ENCODE measurements at places on chromosomes 13 and 19.

- DNase-seq, result peak; percentile 9
Observed at GRCh38 chr13:109096101-109096500, 466.7 kb downstream of the MYO16 start.

DNA sequence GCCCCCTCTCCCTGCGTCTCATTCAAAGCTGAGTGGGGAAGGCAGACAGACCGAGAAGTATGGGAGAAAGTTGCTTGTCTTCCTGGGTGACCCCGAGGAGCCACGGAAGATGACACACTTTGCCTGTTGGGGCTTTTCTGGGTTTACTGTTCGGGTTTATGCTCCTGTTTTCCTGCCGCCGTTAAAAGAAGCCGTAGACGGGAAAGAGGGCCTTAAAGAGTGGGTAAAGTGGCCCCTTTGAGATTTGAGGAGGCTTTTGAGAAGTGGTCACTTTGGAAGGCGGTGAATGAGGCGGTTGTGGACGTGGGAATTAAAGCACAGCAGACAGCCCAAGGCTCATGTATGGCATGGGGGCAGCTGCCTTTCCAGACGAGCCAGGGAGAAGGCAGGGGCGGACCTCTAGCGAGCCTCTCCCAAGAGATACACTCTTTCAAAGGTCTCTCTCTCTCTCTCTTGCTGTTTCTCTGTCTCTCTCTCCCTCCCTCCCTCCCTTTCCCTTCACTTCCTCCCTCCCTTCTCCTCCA is 493 bp upstream of the LHFPL6 start:
- DNase-seq, result peak; percentile 34

DNA sequence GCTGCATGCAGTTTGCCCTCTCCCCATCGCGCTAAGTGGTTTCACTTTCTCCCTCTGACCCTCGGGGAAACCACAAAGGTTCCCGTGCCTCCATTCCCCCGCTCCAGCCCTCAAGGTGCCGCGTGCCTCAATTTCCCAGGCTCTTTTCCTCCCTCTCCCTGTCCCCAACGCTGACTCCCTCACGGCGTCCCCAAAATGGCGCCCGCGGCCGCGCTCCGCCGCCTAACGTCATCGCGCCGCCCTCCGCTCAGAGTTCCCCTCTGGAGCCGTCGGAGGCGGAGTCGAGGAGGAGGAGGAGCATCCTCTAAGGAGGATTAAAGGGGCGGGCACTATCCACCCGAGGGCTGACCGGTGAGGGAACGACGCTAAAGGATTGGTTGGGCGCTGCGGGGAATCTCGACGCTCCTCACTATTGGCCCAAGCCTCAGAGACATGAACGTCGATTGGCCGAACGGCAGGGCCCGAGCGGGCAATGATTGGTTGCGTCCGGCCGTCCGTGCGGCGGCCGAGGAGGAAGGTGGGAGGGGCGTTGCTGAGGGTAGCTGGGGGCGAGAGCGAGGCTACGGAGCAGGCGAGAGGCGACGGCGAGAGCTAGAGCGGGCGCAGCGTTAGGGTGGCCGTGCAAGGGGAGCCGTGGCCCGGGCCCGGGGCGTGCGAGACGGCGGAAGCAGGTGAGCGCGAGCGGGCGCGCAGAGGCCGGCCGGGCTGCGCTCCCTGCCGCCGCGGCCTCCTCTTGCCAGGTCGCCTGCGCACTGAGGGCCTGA is at the start of gene ZNF574:
TSS of gene ZNF574 (plus strand) at position 551 of the 764 bp plus-strand sequence. CDS start 2,441 bp downstream, outside the sequence.
- DNase-seq, result peak; percentile 100

GRCh38 chr13:107803822-107804495 is 411.4 kb downstream of the LIG4 start:
- no peak for DNase-seq

- no peak for DNase-seq
Observed at GRCh38 chr13:113528813-113529180, 38.3 kb upstream of the DCUN1D2 start.

DNA sequence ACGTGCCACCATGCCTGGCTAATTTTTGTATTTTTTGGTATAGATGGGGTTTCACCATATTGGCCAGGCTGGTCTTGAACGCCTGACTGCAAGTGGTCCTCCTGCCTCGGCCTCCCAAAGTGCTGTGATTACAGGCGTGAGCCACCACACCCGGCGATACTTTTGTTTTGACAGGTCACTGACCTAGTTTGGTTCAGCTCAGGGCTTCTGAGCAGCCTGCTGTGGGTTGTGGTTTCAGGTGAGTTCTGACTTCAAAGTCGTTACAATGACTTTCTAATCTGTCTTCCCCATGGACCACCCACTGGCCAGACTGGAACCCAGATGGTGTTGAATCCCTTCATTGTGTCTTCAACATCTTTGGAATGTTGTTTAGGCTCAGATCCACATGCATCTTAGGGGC is 73.8 kb downstream of the TRPM4 start:
- DNase-seq, result no peak

GRCh38 chr13:48727241-48728011 is 73.7 kb downstream of the CYSLTR2 start:
- DNase-seq, result peak; percentile 12

- DNase-seq, result peak; percentile 71
Observed at GRCh38 chr13:73754727-73755292, 379.4 kb downstream of the KLF12 start.

DNA sequence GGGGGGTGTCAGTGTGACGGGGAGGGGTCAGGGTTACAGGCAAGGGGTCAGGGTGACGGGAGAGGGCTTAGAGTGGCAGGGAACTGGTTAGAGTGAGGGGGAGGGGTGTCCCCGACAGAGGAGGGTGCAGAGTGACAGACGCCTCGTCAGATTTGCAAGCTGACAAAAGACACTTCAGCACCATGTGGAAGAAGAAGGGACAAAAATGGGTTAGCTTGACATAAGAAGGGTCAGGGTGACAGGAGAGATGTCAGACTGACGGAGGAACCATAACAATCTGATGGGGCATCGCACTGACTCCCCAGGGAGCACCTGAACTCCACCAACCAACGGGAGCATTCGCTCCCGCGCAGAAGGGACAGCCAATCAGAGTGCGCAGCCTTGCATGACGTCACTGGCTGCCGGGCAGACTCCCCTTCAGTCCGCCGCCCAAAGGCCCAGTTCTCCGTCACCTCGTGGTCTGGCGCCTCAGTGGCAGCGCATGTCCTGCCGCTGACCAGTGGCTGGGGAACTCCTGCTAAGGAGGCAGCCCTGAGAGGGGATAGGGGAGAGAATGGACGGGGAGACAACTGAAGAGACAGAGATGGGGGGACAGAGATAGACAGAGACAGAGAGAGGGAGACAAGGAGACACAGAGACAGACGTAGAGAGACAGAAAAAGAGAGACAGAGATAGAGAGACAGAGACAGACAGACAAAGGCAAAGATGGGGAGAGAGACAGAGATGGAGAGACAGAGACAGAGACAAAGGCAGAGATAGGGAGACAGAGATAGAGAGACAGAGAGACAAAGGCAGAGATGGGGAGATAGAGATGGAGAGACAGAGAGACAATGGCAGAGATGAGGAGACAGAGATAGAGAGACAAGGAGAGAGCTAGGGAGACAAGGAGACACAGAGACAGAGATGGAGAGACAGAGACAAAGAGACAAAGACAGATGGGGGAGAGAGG is 30.2 kb downstream of the C19orf81 start:
- peak; percentile 62 for DNase-seq

- DNase-seq, result peak; percentile 23
Observed at GRCh38 chr13:76764429-76764828, 121.8 kb downstream of the KCTD12 start.

GRCh38 chr19:18388100-18388959 is 2.4 kb downstream of the GDF15 start:
- peak; percentile 66 for DNase-seq

DNA sequence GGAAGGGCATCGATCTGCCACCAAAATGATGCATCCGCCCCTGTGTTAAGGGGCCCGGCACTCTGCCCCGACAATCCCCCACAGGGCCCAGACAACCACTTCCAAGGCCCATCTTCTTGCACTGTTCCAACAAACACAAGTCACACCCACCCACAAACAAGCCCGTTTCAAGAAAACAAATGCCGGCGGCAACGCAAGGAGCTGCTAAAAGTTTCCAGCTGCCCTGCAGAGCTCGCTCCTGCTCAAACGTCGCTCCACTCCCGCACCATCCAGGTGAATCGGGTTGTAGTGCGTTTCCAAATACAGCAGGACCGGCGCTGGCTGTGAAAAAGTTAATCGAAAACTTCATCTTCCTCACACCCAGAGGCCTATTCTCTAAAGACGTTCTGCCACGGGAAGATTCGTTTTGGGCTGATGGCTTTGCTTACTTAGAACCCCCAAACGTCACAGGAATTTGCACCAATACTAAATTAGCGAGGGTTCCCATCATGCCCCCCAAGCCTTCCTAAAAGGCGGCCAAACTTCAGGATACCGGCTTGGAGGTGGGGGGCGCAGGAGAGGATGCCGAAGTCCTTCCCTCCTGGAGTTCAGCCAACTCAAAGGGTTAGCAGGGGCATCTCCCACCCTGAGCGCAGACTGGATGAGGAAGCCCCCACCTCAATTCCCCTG is 107.4 kb upstream of the DOCK9 start:
- no peak for DNase-seq

- DNase-seq, result no peak
Observed at GRCh38 chr13:26483546-26483945, 73.9 kb upstream of the WASF3 start.

GRCh38 chr13:91292630-91293221 is 54.8 kb upstream of the MIR17HG start:
- DNase-seq, result no peak

DNA sequence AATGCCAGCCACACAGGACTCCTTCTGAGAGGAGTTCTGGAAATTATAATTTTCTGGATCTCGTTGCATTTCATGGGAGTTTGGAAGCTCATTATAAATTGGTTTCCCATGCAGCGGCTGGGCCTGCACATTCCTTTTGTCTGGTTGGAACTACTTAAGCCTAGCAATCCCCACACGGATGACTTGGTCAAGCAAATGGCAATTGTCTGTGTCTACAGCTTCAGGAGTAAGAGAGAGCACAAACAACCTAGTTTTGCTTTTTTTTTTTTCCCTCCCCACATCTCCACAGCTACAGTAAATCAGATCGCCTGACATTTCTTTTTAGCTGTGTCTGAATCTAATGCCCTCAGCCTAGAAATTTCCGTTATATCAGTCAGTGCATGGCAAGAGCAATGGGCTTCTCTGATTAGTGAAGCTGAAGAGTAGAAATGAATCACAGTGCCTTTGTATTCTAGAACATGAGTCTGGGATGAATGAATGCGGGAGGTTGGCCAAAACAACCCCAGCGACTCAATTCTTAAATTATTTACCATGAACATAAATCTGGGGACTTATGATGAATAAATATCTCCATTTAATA is 15.1 kb downstream of the PCDH8 start:
- DNase-seq, result no peak

GRCh38 chr13:78700121-78700910 is 41.4 kb upstream of the OBI1 start:
- peak; percentile 0 for DNase-seq

DNA sequence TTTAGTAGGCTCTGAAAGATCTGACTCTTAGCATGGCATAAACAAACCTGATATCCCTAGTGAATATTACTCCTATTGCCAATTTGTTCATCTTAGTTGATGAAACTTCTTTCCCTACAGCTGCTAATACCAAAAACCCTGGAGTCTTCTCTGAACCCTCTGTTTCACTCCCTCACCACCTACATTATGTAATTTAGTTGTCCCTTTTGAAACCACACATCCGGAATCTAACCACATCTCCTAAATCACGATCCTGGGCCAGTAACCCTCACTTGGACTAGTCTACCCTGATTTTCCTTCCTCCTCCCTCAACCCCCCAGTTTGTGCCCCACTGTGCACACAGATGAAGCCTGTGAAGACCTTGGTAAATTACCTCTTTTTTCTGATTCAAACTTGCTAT is 1.2 kb downstream of the ZNF256 start:
- DNase-seq, result no peak

DNA sequence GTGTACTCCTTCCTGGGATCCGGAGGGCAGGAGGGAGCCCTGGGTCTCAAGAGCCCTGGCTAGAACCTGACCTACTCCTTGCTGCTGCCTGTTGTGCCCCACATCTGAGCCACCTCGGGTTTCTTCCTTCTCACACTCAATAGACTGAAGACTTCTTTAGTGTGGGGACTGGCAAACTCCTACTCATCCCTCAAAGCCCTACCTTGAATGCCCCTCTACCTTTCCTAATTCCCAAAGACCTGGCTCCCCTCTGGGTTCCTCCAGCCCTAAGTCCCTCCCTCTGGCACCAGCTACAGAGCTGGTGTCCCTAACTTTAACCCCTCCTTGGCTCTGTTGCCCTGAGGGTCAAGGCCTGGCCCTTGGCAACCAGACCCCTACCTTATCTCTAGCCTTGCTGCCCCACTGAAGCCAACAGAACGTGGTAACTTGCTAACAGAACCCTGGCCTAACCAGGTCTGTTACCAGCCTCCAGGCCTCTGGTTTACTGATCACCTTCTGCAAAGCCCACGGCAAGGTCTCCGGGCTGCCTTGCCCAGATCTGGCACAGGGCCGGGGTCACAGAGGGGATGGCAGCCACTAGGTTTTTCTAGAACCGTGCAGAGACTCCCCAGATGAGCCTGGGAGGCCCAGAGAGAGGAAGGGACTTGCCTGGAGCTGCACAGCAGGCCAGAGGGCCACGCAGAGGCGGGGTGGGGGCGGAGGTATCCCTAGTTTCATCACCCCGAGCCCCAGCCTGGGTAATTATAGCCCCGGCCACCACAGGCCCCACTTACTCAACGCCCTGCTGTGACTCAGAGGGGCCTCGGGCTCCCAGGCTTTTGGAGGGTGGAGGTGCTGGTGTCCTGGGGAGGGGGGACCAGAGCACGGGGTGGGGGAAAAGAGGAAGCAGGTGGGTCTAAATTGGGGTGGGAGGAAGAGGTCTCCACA is 15.3 kb downstream of the ZBTB7A start:
- no peak for DNase-seq

GRCh38 chr19:35975608-35976214 is 19.3 kb upstream of the SDHAF1 start:
- peak; percentile 32 for DNase-seq

- no peak for DNase-seq
Observed at GRCh38 chr13:18951412-18951811, 230.2 kb downstream of the TUBA3C start.

GRCh38 chr13:112059457-112060281 is 7.3 kb upstream of the SOX1 start:
- DNase-seq, result no peak

DNA sequence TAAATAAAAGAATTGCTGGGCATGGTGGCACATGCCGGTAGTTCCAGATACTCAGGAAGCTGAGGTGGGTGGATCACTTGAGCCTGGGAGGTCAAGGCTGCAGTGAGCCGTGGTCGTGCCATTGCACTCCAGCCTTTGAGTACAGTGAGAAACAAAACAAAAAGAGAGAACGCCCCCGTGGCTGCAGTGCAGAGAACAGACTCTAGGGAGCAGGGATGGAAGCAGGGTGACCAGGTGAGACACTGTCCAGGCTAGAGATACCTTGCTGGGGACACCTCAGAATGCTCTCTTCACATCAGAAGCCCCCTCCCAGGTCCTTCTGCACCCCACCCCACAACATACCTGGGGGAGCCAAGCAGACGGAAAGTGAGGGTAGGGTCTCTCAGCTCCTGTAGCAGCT is 24.8 kb downstream of the MAP4K1 start:
- DNase-seq, result no peak

Data from fibroblast of skin of back (primary cell).